ENCODE measurements at places on chromosomes 12 and 14.

DNA sequence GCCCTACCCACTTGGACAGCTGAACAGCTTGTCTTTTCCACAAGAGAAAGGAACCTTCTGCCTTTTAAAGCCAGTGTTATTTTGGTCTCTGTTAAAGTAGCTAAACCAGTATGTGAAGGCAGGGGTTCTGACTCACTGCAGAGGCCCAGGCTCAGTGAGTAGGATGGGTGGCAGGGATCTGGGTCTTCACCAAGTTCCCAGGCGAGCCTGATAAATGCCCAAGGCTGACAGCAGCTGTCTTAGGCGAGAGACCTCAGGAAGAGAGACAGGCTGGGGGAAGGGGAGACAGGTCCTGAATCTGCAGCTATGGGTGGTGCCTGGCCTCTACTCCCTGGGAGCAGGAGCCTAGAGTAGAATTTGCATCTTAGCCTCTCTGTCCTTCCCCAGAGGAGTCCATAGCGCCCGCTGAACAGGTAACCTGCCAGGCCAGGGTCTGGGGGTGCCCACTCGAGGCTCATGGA, 18.1 kb upstream of the KIF26A start:
- DNase-seq = no peak

GRCh38 chr12:113298861-113299545, 35.9 kb downstream of the SLC8B1 start:
- peak; percentile 44 for DNase-seq

- no peak for DNase-seq
Observed at GRCh38 chr14:99574099-99574880, 29.7 kb downstream of the CCDC85C start.

- DNase-seq = no peak
Observed at GRCh38 chr14:104780513-104781030, 15.0 kb downstream of the AKT1 start.

- DNase-seq = no peak
Observed at GRCh38 chr12:105167346-105167745, 59.8 kb downstream of the WASHC4 start.

DNA sequence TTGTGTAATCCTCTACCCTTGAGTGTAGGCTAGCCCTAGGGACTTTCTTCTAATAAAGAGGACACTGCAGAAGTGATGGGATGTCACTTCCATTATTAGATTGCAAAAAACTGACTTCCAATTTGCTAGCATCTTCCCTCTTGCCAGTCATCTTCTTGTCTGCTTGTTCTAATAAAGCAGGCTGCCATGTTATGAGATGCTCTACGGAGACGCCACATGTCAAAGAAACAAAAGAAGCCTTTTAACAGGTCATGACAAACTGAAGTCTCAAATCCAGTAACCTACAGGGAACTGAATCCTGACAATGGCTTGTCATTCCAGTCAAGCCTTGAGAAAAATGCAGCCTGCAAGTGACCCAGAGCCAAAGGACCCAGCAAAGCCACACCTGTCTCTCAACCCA, 76.0 kb downstream of the CEP128 start:
- no peak for DNase-seq

GRCh38 chr12:7929083-7929792, 6.7 kb downstream of the SLC2A3 start:
- peak; percentile 33 for DNase-seq

DNA sequence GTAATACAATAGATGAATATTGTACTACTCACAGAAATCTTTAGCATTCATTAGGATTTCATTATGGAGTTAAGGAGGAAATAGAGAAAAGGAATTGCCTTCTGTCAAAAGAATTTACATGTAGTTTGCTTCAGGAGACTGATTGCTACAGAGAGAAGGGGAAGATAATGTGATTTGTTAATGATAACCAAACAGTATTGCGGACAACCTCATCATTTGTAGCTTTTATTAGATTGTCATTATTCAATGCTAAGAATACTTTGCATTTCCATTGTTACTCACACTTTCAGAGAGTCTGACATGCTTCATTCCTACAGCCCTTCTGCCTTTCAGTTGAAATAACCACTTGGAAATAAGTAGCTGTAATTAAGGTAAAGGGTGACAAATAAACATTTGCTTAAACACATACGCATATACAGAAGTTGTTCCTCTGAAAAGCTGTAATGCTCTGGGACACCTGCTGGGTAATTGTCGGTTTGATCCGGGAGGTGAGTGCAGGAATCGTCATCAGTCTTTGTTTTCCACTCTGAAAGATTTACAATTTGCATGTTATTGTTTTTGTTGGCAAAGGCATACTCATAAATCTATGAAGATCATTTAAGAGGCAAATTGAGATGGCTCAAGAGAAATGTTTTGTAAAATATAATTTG, 600.2 kb downstream of the TRHDE start:
- DNase-seq = no peak

GRCh38 chr12:111642681-111643426, 42.9 kb downstream of the BRAP start:
- no peak for DNase-seq

- DNase-seq = no peak
Observed at GRCh38 chr12:57893431-57894353, 47.2 kb upstream of the CTDSP2 start.

GRCh38 chr14:57058319-57058718, 210.4 kb downstream of the EXOC5 start:
- DNase-seq = no peak

DNA sequence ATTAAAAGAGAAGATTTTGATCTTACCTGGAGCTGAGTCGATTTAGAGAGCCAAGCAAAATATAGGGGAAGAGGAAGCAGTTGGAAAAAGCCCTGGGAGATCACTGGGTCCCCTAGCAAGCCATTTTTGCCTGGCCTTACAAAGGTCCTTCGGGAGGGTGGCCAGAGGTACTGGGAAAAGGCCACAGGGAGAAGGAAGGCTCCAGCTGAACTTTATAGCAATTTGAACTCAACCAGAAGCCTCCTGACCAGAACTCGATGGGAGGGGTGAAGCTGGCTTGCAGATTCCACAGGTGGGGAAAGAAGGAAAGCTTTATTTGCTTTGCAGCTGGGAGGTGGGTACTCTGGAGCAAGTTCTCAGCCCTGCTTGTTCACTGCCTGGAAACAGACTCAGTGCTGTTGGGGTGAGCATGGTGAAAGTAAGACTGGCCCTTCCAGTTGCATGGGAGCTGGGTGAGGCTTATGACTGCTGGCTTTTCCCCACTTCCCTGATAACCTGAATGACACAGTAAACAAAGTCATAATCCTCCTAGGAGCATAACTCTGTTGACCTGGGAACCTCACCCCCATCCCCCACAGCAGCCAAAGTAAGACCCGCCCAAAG, 855.8 kb downstream of the FSCB start:
- DNase-seq = no peak

DNA sequence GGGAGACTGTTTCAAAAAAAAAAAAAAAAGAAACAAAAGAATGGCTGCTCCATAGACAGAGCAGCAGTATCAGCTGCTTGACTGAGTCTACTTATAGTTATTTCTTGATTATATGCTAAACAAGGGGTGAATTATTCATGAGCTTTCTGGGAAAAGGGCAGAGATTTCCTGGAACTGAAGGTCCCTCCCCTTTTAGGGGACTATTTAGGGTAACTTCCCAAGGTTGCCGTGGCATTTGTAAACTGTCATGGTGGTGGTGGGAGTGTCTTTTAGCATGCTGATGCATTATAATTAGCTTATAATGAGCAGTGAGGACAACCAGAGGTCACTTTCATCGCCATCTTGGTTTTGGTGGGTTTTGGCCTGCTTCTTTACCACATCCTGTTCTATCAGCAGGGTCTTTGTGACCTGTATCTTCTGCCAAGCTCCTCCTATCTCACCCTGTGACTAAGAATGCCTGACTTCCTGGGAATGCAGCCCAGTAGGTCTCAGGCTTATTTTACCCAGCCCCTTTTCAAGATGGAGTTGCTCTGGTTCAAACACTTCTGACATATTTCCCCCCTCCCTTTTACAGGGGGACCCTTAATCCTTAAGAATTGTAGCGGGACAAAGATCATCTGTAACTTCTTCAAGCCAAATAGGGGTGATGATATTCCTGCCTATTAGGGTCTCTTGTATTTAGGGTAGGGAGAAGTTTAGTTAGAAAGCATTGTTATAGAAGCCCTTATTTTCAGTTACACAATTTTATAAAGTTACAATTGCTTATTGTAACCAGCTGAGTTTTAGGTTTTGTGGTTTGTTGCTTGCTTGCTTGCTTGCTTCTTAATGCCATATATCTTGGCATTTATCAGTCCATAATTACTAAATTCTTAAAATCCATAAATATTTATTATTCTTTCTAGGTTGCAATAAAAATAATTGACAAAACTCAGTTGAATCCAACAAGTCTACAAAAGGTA, 42.5 kb downstream of the MARK3 start:
- no peak for DNase-seq

GRCh38 chr12:92259696-92260251, 114.1 kb upstream of the BTG1 start:
- DNase-seq = no peak

DNA sequence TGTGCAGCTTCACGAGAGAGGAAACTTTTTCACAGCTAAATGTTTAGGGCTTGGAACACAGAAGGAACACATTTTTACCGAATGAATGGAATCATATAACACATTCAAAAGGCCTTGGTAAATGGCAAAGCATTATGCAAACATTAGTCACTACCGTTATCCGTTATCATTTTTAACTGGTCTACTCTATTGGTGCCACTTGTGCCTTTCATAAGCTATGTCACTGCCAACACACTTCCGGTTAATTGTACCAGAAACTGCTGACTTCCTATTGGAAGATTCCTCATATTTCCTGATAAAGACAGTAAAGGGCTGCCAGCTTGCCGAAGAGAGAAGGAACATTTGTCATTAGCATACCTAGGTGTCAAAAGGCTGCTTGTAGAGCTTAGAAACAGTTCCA, 169.2 kb downstream of the APAF1 start:
- DNase-seq = peak; percentile 23

GRCh38 chr14:65062096-65063075, 39.9 kb downstream of the MAX start:
- DNase-seq = no peak

GRCh38 chr12:5010151-5010550, 33.5 kb upstream of the KCNA5 start:
- DNase-seq = no peak

- DNase-seq = no peak
Observed at GRCh38 chr14:92074555-92074954, 31.8 kb downstream of the ATXN3 start.

DNA sequence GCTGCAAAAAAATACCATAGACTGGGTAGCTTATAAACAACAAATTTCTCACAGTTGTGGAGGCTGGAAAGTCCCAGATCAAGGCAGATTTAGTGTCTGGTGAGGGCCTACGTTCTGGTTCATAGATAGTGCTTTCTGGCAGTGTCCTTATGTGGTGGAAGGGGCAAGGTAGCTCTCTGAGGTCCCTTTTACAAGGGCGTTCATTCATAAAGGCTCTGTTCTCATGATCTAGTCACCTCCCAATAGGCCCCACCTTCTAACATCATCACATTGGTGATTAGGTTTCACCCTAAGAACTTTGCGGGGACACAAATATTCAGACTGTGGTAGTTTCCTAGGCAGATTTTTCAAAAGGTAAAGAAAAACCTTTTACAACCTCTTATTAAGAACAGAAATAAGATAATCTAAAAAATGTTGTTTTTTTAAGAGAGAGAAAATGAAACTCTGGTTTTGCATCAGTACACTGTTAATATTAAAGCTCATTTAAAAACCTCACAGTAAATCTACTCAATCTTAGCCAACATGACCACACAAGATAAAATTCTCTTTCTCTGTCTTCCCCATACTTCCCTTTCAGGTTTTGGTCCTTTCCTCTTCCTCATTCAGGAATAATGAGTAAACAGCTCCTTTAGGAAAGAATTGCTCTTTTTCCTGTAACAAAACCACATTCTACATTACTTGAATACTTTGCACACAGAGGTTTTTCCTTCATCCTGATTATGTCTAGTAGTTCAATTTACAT, 117.5 kb downstream of the UNC79 start:
- DNase-seq = no peak

- DNase-seq = no peak
Observed at GRCh38 chr12:124387528-124387911, 92.6 kb downstream of the RFLNA start.

- DNase-seq = no peak
Observed at GRCh38 chr12:101939306-101939705, 61.9 kb downstream of the DRAM1 start.

GRCh38 chr14:99137001-99137700, 134.8 kb downstream of the BCL11B start:
- no peak for DNase-seq

GRCh38 chr12:83143950-83144349, 457.2 kb downstream of the TMTC2 start:
- DNase-seq = no peak

DNA sequence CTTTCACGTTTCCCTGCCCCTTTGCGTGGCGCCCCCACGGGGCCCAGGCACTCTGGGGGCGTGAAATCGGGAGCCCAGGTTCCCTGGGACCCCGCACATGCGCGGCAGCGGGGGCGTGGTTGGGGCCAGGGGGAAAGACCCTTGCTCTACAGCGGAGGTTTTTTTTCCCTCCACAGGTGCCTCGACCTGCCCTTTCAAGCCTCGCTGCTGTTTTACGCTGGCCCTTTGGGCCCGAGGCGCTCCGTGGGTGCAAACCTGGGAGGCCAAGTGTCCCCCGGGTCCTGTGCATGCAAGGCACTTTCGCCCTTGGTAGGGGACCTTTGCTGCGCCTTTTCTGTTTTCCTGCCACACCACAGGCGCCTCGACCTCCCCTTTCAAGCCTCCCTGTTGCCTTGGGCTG, 329.8 kb downstream of the ALG10 start:
- DNase-seq = no peak

- no peak for DNase-seq
Observed at GRCh38 chr12:113347892-113348291, 10.5 kb upstream of the PLBD2 start.

DNA sequence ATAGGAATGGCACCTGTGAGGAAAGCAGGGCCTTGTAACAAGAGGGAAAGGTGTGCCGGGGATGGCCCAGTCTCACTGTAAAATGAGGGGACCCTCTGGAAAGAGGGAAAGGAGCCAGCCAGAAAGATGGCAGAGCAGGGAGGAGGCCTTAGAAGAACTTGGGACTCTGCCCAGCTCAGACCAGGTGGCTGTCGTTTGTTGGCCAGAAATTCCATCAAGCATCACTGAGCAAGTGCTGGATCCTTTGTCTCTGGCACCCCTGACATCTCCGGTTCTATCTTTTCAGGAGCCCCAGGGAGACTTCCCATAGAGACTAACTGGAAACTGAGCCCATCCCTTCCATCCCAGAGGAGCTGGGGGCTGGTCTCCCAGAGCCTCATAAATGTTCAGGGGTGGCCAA, 43.3 kb downstream of the DEGS2 start:
- DNase-seq = no peak

DNA sequence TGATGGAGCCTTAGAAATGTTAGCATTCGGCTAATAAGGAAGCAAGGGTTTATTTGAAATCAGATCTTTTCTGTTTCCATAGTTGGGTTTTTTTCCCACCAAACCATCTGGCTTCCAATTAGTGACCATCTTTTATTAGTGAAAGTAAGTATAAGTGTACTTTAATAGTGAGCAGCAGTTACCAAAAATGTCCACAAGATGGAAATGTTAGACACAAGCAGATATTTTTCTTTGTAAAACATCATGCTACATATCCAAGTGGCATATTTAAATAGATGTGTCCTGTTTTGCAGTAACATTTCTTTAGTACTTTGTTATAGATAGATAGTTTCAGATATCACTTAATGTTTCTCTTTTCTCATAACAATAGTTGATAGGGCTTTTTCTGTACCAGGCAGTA, 28.8 kb downstream of the YEATS4 start:
- no peak for DNase-seq

Data from NCI-H1092 (cell line).